AG04449 (cell line): ENCODE measurements at places on chromosomes 7 and 10.

DNA sequence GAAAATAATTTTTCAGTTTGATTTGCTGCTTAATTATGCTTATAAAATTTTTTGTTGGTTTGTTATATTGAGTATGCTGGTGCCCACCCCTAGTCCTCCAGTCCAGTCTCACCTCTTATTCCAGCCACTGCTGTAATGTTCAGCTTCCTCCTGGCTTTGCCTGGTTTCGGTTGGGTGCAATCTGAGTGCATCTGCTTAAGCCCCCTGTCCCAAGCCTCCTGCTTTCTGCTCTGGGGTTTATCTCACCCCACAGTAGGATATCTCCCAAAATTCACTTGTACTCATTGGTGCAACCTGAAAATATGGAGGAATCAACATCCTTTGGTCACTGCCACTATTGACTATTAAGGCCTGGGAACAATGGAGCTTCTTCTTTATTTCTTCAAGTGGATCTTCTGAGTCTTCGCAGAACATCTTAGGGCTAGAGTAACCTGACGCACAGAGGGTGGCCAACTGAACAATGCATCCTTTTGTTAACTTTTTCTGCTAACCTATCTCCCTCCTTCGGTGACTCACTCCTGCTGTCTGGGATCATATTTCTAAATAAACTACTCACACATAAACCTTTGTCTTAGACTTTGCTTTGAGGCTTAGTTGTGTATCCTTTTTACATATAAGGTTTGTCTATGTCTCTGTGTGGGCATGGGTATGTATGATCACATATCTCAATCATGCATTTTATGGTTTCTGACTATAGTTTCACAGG is 19.1 kb upstream of the SOSTDC1 start:
- DNase-seq, result no peak

DNA sequence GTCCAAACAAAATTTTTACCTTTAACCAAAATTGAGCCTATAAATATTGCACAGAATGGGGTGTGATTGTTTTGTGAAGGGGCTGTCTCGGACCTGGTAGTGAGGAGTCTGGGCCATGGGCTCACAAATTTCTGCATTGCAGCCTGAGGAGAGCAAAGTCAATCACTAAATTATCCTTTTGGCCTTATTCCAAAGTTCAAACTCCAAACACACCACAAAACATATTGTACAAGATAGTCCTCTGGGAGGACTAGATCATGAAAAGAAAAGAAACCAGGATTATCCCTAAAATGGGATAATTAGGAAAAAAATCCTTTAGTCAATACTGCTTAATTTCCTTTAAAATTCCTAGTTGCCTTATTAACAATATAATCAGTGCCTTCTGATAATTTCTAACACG is 115.5 kb downstream of the BUB3 start:
- DNase-seq, result no peak

DNA sequence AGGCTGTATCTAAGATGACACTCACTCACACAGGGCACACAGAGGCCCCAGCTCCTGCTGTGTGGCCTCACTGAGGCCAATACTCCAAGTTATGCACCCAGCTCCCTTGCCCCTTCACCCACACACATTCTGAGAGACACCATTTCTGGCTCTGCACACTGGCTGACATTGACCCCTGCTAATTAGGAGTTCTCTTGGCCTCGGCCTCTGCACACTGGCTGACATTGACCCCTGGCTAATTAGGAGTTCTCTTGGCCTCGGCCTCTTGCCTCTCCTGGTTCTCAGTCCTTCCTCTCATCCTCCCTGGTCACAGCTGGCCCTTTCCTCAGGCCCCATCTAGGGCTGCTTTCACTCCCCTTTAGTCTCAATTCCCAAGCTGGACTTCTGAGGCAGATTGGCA is 97.3 kb downstream of the GRID1 start:
- no peak for DNase-seq

DNA sequence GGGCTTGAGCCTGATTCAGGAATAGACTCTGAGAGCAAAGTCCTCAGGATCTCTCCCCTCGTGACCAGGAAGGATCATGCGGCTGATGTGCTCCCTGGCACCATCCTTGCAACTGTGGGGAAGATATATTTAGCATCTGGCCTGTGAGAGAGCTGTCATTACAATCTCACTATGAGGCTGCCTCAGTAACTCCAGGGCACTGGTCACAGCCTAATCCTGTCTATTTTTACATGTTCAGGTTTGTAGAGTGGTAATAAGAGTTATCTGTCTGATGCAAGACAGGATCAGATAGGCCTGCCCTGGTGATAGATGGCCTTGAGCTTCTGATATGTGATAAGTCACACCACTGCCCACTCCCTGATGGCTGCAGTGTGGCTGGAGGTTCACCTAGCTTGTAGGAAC is 50.7 kb downstream of the PPP1R3C start:
- no peak for DNase-seq

DNA sequence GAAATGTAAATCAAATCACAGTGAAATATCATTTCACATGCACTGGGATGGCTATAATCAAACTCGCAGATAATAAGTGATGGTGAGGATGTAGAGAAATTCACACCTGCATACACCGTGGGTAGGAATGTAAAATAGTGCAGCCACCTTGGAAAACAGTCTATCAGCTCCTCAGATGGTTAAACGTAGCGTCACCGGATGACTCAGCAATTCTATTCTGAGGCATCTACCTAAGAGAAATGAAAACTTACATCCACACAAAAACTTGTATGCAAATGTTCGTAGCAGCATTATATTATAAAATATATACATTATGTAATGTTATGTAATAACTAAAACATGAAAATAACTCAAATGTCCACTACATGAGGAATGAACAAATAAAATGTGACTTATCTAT is 38.9 kb downstream of the SH3PXD2A start:
- no peak for DNase-seq

- no peak for DNase-seq
These were observed 60.8 kb upstream of the NPTX2 start for GRCh38 chr7:98556288-98556687.

DNA sequence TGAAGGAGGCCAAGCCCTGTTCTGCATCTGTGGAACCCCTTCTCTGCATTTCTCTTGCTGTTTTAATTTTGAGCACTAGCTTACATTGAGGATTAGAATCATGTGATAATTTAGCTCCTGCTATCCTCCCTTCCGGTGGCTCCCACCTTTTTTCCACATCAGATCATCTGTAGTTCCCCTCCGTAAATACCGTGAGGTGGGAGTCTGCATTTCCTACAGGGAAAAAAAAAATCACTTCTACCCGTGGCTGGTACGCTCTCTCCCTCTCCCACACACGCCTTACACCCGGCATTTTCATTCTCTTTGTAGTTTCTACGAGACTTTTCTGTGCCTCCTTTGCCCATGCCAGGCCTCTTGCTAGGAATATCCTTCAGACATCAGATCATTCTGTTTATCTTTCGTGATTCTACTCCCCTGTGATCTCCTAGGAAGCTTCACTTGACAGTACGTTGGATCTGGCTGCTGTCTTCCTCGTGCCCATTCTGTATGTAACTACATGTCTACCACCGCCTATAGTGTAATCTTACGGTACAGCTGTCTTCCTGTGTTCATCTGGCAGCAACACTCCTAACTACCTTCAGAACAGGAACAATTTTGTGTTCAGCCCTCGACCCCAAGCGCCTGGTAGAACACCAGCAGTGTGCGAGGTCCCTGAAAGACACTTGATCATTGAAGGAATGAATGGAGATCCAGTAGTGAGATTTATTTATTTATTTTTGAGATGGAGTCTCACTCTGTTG is 41.7 kb upstream of the OCM start:
- no peak for DNase-seq

DNA sequence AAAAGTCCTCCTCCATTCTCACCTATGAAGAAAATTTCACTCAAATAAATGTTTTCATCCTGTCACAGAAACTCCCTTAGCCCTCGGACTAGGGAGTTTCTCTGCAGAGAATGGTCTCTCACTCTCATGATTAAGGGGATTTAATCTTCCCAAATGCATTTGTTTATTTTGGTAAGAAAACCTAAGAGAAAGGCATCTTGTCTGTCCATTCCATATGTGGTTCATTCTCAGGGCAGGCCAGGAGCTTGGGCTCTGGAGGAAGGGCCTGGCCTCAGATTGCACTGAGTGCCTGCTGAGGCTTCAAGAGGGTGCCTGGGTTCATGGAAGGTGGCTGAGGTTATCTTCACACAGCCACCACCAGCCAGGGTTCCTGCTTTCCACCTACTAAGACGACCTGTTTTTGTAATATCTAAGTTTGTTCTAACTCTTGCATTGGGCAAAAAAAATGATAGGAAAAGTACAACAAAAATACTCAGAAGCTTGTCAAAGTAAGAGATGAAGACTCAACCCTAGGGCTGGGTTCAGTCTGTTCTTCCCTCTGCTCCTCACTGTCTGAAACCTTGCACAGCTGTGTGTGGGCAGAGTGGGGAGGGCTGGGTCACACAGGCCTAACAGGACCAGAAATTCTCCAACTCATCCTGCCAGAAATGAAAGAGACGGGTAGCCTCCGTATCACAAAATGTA is 186.7 kb downstream of the CXCL12 start:
- DNase-seq, result no peak

DNA sequence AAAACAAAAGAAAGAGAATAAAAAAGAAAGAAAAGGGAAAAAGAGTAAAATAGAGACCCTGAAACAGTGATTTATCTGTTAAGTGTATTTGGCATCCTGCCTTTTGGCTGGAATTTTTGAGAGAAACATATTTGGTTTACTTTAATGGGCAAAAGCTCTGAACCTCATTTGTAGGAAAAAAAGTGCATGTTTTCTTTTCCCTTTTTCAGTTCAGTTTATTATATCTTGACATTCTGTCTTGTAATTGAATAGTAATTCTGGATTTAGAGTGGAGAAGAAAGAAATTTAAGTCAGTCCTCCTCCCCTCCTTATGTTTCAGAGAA is 69.5 kb downstream of the ARID5B start:
- DNase-seq, result no peak
